IPS DF 19.7 (cell line): ENCODE measurements at places on chromosomes 12 and 14.

GRCh38 chr14:42174357-42174756, 567.7 kb downstream of the LRFN5 start:
- DNase-seq, result no peak

GRCh38 chr12:38392554-38393144, 76.1 kb downstream of the ALG10B start:
- DNase-seq, result no peak

- DNase-seq, result peak; percentile 85
Observed at GRCh38 chr14:33848706-33849454, 102.0 kb downstream of the EGLN3 start.

- DNase-seq, result no peak
Observed at GRCh38 chr14:92958373-92959188, 35.6 kb downstream of the CHGA start.

DNA sequence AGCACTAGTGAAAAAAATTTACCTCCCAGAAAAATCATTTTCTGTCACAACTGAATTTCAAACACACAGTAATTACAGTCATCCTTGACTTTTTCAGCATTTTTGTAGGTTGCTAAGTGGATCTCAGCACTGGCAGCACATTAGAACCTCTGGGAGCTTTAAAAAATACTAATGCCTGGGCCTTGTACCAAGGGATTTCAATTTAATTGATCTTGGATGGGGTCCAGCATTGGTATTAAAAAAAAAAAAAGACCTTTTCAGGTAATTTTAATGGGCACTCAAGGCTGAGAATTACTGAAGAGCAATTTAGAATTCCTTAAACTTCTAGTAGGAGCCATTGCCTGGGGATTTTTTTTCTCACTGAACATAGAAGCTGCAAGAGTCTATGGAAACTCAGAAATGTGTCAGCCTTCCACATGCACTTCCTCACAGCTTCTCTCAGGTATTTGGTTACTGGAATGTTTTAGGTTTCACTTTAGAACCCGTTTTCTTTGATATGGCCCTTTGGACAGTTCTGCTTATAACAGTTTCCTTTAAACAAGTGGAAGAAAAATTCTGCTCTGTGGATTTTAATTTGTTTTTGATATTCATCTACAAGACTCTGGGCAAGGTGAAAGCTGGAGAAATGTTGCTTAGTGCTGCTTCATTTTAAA, 88.5 kb upstream of the DACT1 start:
- no peak for DNase-seq

GRCh38 chr12:101653503-101653902, 43.9 kb upstream of the CHPT1 start:
- no peak for DNase-seq

- no peak for DNase-seq
Observed at GRCh38 chr12:45522227-45522626, 207.3 kb upstream of the ARID2 start.

GRCh38 chr12:114955414-114956014, 271.5 kb upstream of the TBX3 start:
- no peak for DNase-seq

DNA sequence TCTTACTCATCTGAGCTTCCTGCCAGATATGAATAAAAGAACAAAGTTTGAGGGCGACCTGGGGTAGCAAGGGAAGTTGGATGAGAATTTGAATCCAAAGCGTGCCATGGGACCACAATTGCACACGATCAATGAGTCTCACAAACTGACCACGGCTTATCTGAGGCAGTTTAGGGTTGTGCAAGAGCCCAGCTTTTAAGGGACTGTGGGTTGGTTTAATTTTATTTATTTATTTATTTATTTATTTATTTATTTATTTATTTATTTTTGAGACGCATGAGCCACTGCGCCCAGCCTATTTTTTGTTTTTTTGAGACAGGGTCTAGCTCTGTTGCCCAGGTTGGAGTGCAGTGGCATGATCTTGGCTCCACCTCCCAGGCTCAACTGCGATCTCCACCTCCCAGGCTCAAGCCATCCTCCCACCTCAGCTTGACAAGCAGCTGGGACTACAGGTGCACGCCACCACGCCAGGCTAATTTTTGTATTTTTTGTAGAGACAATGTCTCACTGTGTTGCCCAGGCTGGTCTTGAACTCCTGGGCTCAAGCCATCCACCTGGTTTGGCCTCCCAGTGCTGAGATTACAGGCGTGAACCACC, 1.1 kb downstream of the AMDHD1 start:
- DNase-seq, result no peak
